Stimulated activated CD4-positive, alpha-beta T cell treated with anti-CD3 and anti-CD28 coated beads, Interleukin-2, amount 100 ng/mL, for 4 hours (primary cell): ENCODE measurements at places on chromosomes 2 and 18.

- DNase-seq = no peak
Observed at GRCh38 chr2:235711527-235711926, 217.7 kb downstream of the AGAP1 start.

DNA sequence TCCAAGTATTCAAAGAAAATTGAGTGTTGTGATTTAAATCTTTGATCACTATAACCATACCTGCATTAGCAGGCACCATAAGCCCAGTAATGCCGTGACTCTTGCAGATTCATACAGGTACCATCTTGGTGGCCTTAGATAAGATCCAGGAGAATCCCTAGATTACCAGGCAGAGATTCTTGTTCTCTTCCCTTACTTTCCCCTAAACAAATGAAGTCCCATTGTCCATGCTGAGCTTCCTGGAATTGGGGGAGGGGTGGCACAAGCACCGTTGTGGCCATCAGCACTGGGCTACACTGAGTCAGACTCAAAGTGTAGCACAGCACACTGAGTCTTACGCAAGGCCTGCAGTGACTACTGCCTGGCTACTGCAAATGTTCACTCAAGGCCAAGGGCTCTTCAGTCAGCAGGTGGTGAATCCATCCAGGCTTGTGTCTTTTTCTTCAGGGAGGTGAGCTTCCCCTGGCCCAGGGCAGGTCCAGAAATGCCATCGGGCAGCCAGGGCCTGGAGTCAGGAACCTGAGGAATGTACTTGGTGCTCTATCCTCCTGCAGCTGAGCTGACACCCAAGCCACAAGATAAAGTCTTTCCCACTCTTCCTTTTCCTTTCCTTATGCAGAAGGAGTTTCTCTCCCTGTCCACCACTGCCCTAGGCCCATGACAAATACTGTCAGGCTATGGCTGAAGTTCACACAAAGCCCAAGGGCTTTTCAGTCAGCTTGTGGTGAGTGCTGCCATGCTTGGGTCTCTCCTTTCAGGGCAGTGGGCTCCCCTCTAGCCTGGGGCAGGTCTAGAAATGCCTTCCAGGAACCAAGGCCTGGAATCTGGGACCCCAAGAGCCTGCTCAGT is 52.6 kb downstream of the CD28 start:
- DNase-seq = no peak

GRCh38 chr18:59200787-59201186 is 19.2 kb upstream of the GRP start:
- no peak for DNase-seq

GRCh38 chr18:62877411-62878221 is 162.3 kb downstream of the PHLPP1 start:
- no peak for DNase-seq

DNA sequence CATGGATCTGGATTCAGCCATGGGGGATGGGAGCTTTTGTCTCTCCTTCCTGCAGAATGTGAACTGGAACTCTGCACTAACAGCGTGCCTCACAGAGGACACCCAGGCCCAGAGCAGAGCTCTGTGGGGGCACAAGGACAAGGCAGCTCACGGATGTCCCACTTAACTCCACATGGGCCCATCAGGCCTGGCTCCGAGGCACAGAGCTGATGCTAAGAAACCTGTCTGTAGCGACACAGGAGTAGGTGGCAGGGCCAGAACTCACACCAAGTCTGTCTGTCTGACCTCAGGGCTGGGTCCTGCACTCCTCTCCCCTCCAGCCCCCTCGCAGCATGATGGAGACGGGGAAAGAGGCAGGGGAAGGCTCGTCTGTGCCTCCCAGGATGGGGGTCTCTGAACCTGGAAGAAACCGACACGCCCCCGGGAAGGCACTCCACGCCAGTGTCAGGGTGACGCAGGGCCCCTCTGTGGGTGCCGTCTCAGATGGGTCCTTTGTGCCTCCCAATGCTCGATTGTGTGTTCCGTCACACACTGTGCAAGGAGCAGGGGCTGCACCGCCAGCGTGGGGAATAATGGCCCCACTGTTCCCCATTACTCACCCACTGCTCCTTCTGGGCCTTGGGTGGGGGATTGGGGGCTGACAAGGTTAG is 36.6 kb downstream of the FAM178B start:
- no peak for DNase-seq

DNA sequence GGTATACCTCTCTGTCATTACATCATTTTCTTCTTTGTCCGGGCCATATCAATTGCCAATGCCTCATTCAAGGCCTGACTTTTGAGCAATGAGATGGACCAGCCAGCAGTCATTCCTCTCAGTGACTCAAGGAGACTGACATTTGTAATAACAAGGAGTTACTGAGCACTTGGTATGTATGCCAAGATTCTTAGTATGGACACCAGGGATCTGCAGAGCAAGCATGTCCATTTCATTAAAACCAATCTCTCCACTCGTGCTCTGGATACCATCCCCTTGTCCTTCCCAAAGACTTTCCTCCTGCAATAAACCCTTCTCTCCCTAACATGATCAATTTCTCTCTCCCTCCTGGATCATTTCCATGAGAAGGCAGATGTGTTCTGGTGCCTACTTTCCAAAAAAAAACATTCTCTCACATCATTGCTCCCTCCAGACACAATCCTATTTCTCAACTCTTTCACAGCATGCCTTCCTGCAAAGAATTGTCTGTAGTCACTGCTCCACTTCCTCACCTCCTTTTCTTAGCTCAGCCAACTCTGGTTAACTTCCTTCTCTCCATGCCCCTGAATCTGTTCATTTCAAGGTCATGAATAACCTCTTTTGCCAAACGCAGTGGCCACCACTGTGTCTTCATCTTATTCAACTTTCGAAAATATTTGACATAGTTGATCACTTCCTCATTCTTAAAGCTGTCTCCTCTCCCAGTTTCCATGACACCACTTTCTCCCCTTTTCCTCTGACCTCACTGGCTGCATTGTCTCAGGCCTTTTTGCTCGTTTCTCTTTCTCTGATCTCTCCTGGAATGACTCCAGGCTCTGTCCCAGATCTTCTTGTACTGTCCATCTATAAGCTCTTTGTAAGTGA is 102.8 kb upstream of the CYP1B1 start:
- DNase-seq = no peak

DNA sequence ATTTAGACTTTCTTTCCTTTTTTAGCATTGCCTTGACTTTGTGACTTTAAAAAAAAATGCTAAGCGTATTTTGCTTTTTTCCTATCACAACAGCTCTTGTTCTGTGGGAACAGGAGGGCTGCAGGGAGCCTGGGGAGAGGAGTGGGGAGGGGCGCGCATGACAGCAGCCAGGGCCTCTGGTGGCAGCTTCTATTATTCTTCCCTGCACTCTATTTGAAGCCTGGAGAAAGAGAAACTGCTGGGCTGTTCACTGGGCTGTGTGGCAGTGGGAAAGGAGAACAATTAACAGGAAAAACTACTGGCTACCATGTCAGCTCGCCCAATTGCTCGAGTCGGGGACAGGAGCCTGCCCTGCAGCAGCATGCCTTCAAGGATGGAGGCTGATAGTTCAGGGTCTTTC is 119.0 kb upstream of the ZBTB14 start:
- DNase-seq = no peak
